ENCODE measurements at places on chromosomes 16 and 17.

GRCh38 chr17:49193513-49194296 lies 16.7 kb downstream of the GNGT2 start:
- no peak for DNase-seq

DNA sequence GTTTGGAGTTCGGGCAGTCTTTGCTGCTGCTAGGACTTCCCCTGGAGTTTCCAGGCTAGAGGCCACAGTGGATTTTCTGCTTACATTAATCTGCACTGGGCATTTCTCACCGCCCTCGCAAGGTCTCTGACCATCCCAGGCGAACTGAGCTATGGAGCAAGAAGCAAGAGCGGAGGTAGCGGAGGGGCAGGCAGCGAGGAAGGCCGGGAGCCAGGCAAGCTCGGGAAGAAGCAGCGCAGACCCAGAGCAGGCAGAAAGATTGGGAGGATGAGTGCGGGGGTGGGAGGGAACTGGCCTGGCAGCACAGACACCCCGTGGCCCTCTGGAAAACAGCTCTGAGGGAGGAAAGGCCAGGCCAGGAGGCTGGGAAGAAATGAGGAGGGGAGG lies 3.8 kb downstream of the COTL1 start:
- no peak for DNase-seq

DNA sequence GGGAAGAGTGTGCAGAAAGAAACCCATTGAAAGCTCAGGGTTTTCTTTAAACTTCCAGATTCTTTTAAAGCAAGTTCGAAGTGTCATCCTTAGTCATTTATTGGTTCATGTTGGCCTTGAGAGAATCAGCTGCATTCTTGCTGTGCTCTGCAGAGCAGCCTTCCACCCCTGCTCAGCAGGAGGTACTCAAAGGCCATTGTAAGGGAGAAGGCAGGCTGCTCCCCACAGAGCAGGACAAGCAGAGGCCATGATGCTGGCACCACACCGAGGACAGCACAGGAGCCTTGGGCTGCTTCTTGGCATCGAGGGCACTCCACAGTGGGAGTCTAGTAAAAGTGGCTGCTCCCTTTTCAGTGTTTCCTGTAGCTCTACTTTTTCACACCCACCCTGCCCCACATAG lies 29.6 kb downstream of the NMT1 start:
- no peak for DNase-seq

GRCh38 chr17:11001651-11002050 lies 163.8 kb upstream of the PIRT start:
- no peak for DNase-seq

DNA sequence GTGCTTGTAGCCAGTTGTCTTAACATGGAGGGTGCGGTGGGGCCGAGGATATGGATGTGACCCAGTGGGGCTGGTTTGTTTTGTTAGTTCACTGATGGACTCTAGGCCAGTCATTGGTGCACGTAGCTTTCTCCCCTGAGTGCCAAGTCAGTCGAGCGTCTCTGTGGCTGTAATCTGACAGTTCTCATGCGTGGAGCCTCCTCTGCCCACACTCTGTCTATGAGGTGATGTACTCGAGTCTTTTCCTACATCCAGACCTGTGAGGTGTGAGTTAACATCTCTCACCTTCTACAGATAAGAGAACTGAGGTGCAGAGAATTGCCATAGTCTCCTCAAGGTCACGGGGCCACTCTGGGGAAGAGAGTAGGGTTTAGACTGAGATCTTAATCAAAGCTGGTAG lies 90.2 kb downstream of the MARCHF10 start:
- DNase-seq, result no peak

GRCh38 chr16:57944970-57945739 lies 25.8 kb downstream of the CNGB1 start:
- no peak for DNase-seq

GRCh38 chr16:75996491-75996890 lies 270.2 kb upstream of the CPHXL start:
- DNase-seq, result no peak

DNA sequence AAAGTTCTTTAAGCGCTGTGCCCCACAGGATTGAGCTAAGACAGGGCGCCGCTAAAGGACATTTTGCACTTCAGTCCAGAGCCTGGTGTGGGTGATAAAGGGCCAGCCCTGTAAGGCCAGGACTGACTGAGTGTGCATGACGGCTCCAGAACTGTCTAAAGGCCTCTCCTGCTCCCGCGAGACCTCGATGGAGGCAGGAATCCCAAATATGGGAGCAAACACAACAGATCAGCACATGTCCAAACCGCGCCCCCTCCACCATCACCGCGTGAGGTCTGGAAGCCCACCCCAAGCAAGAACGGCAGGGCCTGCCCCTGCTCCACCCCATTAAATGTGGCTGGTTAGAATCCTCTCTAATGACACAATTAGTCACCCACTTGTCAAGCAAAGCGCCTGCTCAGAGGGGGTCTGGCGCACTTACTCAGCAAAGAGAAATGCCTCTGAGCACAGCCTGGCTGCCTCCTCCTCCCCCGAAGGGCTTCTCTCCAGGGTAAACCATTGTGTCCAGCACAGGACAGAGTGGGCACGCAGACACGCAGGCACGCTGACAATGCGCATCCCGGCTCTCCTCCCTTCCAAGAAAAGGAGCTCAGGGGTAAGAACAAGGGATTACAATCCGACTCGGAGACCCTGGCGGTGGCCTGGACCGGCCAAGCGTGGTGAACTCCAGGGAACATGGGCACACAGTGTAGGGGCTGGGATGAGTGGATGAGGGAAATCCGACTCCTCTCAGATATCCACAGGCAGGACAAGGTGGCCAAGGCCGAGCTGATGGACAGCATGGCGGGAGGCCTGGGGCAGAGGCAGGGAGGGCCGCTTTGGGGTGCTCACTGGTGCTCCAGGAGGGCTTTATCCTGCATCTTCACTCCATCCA lies 1.5 kb downstream of the MXRA7 start:
- no peak for DNase-seq

DNA sequence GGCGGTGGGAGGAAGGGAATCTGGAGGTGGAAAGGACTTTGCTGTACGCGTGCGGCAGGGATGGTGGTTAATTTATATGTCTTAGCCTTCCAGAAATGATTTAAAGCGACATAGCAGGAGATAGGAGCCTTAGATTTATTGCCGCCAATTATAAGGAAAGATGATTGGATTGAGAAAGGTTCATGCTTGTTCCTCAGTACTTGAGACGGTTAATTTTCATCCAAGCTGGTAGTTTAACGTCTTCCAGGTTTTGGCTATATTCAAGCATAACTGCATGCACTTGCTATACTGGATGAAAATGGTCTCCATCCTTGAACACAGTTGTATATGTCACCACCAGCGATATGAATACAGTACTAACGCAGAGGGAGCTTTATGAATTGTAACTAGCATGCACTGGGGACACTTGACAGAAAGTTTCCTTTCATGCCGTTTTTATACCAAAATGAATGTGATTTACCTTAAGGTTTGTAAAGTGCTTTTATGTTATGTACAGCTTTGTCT lies 610 bp upstream of the PEX12 start:
- DNase-seq, result no peak

DNA sequence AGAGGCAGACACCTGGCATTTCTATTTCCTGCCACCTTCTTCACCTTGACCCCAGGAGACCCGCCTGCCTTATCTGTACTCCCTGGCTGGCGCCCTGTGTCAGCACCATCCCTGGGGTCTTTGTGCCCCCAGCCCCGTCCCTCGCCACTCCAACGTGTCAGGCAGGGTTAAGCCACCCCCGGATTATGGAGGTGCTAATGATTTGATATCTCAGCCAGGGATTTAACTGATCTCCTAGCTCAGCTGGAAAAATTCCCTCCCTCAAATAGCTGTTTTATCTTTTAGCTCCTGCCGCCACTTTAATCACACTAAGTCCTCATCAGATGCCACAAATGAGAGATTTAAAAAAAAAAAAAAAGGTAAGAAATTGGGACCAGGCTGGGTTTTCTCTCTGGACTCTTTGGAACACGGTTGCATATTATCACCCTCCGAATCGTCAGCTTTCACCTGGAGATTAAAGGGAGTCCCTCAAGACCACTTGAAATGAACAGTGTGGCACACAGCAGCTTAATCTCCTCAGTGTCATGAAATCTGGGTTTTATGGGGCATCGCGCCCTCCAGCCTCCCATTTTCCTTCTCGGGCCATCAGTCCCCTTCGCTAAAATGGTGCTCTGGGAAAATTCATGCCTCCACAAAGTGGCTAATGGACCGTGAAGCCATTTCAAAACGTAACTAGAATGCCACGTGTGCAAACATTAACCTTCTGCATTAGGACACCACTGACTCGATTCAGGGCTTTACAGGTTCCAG lies 26.2 kb upstream of the WFDC1 start:
- no peak for DNase-seq

GRCh38 chr17:58741121-58741625 lies 14.5 kb upstream of the PPM1E start:
- no peak for DNase-seq

DNA sequence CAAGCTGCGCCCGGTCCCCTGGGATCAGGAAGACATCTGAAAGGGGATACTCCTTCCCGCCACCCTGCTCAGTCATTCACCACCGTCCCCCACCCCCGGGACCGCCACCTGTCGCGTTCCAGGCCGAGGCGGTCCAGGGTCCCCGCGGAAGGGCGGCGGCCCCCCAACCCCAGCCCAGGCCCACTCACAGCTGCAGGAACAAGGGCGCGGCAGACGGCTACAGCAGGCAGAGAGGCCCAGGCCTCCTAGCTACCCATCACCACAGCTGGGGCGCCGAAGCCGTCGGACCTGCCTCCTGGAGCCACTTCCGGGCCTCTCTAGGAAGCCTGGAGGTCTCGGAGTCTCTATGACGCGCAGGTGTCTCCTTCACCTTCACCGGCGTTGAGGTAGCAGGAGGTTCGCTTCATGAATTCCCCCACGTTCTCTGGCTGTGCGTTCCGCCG lies at the start of gene SDR42E1:
SDR42E1 (minus strand) TSS at position 272 of the 443 bp plus-strand sequence. CDS start 10,612 bp downstream, outside the sequence.
- DNase-seq, result peak; percentile 48

DNA sequence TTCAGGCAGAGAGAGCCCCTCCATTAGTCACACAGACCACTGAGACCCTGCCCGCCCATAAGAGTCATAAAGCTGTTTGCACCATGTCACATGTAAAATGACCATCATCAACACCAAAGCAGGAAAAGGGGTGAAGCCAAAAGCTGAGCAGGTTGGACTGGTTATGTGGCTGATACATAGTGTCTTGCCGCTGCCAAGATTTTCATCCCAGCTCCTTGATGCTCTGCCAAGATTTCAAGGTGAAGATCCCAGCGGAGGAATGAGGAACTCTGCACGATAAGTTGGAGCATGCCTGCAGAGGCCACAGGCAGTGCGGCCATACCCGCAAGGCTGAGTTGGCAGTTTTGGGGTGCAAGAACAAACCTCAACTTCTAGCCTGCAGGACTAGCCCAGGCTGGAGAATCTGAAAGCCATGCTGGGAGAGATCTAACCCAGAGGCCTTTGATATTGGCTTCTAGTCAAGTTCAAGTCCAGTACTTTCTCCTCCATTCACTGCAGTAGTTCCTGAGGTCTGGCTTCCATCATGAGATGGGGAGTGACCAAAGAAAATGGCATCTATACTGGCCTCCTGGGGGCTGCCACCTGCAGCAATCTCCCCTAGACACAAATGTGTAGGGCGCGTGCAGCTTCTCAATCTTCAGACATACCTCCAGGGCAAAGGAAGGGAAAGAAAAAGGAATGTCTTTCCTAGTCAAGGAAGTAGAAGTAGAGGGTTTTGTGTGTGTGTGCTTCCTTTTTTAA lies 79.7 kb upstream of the NOL11 start:
- no peak for DNase-seq

DNA sequence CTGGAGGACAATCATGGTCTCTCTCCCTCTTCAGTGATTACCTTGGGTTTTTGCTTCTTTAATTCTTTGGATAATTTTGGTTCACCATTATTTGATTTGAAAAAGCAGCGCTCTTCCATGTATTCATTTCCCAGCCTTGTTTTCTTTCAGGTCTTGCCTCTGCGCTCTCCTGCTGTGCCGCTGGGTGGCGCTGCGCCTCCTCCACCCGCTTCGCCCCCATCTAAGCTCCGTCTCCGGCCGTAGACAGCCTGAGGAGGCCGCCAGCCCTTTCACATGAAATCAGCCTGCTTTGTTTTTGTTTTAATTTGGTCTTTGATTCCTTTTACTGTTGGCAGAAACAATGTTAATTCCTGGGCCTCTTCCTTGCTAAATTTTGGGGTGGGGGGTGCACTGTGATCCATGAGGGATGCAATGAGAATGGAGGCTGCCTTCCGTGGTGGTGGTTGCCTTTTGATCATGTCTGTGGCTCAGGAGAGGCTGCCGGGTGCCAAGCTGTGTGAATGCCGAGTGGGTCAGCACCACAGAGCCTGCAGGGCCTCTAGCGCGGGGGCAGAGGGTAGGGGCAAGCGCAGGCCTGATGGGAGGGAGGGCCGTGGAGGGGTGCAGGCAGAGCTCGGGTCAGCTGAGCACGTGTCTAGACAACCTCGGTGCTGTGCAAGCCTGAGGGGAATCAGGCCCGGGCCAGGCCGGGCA lies 64.1 kb downstream of the PLD6 start:
- DNase-seq, result peak; percentile 25

DNA sequence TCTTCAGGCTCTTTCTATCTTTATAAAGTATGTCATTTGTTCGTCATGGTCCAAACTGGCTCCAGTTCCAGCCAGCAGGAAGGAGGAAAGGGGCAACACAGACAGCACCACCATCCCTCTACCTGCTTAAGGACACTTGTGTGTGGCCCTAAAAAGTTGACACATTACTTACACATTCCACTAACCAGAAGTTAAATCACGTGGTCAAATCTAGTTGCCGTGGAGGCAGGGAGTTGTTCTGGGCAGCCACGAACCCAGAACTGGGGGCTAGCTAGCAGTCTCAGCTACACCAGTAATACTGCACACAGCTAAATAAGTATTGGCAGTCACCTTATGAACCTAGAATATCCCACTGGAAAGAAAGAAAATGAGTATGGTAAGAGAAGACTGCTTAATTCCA lies 104.2 kb downstream of the SNX11 start:
- DNase-seq, result no peak

GRCh38 chr17:32659419-32659842 lies 172.6 kb downstream of the CDK5R1 start:
- DNase-seq, result peak; percentile 26

GRCh38 chr17:31560616-31561235 lies 169.3 kb downstream of the RAB11FIP4 start:
- no peak for DNase-seq

GRCh38 chr17:30084788-30085187 lies 31.8 kb upstream of the NSRP1 start:
- DNase-seq, result no peak

- no peak for DNase-seq
Observed at GRCh38 chr17:66602659-66603384, 232.1 kb upstream of the CACNG5 start.

DNA sequence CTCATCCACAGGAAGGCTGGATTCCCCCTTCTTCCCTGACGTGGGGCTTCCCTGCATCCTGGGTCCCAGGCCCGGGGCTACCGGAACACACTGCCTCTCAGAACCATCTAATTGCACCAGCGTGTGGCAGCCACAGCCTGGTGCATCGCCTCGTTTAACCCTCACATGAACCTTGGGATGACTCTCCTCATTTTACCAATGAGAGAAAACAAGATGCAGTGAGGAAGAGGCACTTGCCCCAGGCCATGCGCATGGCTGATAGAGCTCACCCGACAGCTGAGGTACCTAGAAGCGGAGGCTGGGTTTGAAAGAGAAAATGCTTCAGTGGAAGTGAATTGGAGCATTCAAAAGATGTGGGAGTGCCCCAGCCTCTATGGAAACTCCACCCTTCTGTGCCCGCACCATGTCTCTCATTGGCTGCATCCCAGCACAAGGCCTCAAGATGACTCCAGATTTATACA lies 162.3 kb downstream of the KATNIP start:
- no peak for DNase-seq

- DNase-seq, result no peak
Observed at GRCh38 chr16:66751053-66751302, 431 bp downstream of the DYNC1LI2 start.

All from T follicular helper cell (primary cell).